ENCODE measurements at places on chromosomes 7 and 10.

DNA sequence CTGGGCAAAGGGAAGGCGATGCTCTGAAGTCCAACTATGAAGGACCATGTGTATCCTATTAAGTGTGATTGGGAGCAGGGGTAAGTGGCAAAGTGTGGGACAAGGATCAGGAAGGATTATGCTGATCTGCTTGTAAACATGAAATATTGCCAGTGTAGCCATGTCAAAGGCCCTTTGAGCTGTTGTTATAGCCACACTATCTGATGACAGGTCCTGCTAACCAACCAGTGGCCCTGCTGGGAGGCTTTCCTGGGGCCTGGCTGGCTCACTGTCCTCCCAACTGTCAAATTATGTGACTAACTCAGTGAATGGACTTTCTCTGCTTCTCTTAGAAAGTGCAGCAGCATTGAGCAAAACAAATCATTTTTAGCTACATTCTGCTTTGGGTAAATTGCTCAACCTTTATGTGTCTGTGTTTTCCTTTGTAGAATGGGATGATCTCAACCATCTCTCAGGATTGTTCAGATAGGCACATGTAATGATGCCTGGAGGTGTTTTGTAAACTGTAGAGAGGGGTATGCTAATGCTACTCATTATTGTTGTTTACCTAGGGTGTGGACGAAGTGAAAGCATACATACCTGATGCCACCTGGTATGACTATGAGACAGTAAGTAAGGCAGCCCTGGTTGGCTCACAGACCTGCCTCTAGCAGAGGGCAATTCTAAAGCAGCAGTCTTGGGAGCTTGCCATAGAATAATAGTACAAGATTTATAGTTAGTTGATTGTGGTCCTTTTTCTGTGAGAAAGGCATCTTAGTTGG is 47.4 kb downstream of the MGAM2 start:
- no peak for DNase-seq

- no peak for DNase-seq
Measured at GRCh38 chr10:87750001-87750671, 67.9 kb downstream of the ATAD1 start.

DNA sequence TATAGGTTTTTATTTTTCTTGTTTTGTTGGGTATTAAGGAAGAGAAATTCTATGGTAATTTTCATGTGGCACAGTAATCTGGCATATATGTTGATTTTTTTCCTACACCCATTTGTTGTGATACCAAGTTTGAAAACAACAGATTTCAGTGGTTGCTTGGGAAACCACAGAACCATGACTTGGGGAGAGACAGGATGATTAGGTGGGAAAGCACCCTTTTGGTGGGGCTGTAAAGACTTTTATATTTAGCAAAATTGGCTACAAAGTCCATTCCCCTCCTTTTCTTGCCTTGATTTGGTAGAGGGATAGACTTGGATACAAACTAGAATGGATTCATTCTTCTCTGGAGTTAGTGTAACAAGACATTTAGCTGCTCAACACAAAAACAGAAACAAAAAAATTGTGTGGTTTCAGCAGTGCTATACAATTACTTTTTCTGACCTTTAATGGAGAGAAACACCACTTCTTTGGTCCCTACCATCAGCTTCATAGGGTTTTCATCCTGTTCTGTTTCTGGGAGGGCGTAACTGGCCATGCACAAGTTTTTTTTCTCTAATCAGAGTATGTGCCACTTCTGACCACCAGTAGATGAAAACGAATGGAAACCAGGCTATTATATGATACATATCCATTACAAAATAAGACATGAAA is 52.7 kb downstream of the FIGNL1 start:
- DNase-seq, result no peak

DNA sequence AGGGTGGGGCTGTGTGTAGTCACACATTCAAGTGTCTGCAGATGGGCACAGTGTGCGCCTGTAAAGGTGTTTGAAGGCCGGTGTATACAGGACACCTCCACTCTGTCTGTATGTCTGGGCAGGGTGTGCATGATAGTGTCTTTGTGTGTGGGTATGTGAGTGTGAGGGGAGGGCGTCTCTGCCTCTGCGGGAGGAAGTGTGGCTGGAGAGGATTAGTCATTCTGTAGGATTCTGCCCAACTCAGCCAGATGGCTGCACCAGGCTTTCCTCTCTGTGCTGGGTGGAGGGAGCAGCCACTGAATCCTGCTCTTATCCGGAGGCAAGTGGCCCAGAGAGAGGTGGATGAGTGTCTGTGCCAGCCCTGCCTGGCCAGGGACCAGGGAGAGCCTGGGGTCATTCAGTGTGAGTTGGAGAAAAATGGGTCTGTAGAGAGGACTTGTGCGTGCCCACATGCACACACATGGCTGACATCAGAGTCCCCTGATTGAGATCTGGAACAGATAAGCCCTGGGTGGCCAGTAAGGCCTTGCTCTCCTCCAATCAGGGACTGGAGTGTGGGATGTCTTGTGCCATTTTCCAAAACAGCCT is 1.7 kb downstream of the SFXN3 start:
- DNase-seq, result peak; percentile 74

DNA sequence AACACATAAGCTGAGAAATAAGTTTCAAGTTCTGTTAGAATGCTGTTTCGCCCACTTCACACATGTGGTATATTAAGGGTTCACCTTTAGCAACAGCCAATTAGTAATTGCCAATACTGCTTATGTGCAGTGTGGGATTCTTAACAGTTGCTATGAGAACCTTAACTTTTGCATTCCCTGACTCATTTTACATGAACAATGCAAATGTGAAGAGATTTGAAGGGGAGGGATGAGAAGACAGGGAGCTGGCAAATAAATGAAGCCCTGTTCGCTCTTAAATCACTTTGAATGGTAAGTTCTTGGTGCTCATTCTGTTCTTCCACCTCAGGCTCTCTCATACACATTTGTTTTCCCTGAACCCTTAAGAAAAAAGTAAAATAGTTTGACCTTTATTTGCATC is 82.3 kb downstream of the LRRC4 start:
- DNase-seq, result no peak

DNA sequence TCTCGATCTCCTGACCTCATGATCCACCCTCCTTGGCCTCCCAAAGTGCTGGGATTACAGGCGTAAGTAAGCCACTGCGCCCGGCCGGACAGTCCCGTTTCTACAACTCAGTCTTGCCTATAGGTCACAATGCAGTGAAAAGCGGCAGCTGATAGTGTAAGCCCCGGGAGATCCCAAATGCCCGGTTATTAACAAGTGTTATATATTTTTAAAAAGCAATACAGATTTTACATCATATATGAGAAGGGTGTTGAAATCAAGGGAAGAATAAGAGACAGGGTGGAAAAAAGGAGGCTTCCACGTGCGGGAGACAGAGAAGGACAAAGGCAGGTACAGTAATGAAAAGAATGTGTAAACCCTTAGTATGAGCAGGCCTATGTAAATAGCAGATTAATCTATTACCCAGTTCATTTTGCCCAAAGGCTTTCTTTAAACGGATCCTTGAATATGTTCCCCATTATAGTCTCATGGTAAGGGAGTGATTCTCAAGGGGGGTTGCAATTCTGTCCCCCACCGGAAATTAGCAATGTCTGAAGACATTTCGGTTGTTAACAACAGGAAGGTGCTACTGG is 170.8 kb downstream of the PDE1C start:
- DNase-seq, result no peak

DNA sequence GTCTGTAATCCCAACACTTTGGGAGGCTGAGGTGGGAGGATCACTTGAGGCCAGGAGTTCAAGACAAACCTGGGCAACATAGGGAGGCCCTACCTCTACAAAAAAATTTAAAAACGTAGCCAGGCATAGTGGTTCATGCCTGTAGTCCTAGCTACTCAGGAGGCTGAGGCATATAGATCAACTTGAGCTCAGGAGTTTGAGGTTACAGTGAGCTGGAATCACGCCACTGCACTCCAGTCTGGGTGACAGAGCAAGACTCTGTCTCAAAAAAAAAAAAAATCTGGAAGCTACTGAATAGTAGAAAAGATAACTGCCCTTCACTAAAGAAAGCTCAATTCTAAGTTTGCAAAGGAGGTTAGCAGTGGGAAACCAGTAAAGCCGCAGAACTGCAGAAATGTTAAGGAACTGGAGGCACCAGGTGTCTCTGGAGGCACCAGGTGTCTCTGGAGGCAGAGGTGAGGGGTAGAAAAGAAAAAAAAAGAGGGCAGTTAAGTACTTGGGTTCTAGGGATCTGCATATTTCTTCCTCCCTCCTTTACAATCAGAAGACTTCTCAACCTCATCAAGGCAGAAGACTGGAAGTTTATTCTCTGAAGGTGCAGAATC is 56.5 kb downstream of the RNLS start:
- DNase-seq, result no peak

GRCh38 chr10:43734716-43735115 is 86.0 kb upstream of the ZNF32 start:
- DNase-seq, result no peak

- no peak for DNase-seq
Measured at GRCh38 chr7:80218723-80219122, 84.1 kb downstream of the GNAI1 start.

DNA sequence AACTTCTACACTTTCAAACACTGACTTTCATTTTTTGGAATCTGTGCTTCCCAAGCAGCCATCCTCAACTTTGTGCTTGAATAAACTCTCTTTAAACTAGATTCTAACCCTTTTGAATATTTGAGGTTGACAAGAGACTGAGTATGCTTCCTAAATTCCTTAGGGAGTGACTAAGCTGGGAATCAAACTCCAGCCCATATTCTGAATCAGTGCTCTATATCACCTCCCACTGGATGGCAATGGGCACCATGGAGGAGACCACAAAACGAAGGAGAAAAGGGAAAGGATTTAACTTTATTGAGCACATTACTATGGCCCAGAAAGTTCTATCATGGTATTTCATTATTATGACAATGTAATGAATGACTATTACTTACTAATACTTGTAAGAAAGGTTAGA is 17.2 kb upstream of the SLC26A4 start:
- DNase-seq, result no peak

DNA sequence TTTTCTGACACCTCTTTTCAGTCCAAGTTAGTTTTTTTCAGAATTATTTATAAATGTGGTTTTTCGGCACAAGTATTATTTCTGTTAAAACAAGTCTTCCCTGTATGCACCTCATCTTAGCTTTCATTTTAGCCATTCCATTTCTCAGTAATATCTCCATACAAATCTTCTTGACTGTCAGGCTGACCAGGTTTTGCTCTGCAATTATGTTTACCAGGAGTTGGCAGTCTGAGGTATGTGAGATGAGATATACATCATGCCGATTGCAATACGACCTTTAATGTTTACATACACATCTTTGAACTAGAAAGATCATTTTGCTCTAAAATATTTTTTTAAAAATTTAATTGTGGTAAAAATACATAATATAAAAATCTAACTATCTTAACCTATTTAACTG is 209.8 kb downstream of the GPR158 start:
- no peak for DNase-seq

DNA sequence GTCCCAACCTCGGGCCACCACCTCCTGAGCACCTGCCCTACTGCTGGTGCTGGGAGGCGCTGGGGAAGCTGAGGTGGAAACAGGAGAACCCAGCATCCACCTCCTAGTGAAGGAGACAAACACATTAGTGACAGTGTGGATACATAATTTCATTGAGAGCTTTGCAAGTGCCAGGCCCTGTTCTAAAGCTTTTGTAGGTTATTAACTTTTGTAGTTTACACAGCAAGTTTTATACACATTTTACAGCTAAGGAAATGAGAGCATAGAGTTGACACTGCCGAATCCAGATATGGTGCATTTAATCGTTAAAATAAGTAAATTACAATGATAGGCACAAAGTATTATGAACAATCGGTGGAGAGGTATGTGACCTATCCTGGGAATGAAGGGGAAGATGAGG is 466.1 kb upstream of the C7orf33 start:
- DNase-seq, result no peak

DNA sequence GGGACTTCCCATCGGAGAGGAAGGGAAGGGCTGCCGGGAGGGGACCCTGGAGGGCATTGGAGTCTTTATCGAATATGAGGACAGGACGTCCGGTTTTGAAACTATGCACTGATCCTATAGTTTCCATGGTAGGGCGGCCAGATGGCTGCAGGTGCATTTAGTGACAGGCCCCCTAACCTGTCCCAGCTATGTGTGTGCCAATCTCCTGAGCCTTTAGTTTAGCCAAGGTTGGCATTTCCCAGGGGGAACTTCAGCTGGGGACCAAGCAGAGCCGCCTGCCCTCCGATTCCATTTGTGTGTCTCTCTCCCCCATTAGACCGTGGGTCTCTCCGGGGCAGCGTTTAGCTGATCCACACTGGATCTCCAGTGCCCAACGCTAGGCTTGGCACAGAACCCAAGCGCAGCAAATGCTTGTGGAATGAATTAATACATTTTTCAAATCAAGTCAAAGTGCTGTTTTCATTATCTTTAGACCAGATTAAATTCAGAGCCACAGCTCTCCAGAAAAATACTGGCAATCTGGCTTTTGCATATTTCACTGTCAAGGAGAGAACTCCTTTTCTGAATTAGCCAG is 19.9 kb downstream of the TMEM270 start:
- no peak for DNase-seq

- no peak for DNase-seq
Measured at GRCh38 chr10:111146025-111146640, 69.3 kb downstream of the ADRA2A start.

DNA sequence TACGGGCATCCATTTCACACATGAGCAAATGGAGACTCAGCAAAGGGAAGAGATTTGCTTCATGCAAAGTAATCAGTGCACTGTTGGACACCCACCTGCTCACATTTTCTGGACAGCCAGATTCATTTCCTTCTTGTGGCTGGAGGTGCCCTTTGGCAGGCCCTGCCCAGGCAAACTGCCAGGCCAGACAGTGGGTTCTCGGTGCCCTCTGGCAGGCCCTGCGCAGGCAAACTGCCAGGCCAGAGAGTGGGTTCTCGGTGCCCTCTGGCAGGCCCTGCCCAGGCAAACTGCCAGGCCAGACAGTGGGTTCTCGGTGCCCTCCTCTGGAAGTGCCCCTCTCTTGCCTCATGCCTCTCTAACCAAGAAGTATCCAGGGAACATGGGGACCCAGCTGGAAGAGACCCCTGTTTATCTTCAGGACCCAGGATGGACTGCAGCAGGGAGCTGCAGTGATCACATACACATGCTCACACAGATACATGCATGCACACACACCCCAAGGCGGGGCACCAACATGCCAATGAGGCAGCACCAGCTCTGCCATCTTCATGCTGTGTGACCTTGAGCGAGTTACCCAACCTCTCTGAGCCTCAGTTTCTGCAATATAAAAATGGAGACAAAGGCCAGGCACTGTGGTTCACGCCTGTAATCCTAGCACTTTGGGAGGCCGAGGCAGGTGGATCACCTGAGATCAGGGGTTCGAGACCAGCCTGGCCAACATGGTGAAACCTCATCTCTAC is 67.1 kb downstream of the OAT start:
- peak; percentile 62 for DNase-seq

Data from heart right ventricle (tissue), 16 donors.